Occipital lobe (tissue), 3 donors: ENCODE measurements at places on chromosomes 4 and X. TPM values are rescaled to one million over a fixed set of nuclear protein-coding genes. Genes with fewer than 3 reads are reported as not detected.

Gene FAM156B
- total RNA-seq = 10.6 TPM

Gene UCHL1
- 839 TPM for total RNA-seq

Gene GUCY1A1
- 136 TPM for total RNA-seq

Gene ARMCX5
- 42.6 TPM for total RNA-seq

- DNase-seq = no peak
Observed at GRCh38 chrX:41445171-41445570, 2.0 kb upstream of the NYX start.

DNA sequence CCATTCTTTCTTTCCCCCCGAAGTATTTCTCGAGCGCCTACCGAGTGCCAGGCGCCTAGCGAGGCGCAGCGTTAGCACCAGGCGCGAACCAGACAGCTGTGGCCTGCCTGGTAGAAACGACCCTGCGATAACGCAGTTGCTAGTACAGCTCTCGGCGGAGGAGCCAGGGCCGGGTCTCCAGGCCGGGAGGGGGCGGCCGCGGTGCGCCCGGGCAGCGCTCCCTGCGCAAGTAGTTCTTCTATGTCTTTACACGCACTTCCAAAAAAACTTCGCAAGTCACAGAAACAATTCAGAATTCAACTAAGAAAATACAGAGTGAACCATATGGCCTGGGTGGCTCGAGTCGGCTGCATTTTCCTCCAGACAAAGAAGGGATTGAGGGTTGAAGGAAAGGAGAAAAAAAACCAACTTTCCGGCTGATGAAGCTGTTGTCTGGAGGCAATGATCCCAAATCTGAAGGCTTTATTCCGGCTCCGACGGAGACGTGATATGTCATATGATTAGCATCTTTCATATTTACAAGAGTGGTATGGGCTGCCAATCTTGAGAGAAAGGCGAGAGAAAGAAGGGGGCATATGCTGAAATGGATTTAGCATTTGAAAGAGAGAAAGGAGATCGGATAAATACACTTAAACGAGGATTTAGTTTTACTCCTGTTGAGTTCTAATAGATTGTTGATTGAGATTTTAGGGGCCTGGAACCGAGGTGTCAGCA is 7.2 kb upstream of the NEUROG2 start:
- no peak for DNase-seq

- peak; percentile 59 for DNase-seq
Observed at GRCh38 chr4:169922632-169923276, 103.4 kb downstream of the MFAP3L start.

- no peak for DNase-seq
Observed at GRCh38 chr4:108535757-108536156, 84.6 kb upstream of the RPL34 start.

- DNase-seq = no peak
Observed at GRCh38 chr4:91058345-91058744, 931.2 kb downstream of the CCSER1 start.

DNA sequence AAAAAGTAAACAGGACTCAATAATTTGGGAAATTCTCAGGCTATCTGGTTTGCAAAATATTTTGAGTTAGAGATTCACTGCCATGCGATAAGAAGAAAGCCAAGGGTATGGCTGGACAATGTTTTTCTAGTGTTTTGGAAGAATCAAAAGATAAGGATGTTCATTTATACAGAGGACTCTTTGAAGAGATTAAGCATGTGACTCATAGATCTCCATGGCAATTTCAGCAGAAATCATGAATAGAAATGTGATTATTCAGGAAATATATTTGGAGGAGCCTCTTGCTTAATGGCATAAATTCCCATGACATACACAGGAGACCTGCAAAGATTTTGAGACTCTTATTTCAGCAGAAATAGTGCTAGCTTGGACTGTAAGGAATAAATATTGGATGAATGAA is 16.7 kb upstream of the FRAS1 start:
- DNase-seq = no peak

DNA sequence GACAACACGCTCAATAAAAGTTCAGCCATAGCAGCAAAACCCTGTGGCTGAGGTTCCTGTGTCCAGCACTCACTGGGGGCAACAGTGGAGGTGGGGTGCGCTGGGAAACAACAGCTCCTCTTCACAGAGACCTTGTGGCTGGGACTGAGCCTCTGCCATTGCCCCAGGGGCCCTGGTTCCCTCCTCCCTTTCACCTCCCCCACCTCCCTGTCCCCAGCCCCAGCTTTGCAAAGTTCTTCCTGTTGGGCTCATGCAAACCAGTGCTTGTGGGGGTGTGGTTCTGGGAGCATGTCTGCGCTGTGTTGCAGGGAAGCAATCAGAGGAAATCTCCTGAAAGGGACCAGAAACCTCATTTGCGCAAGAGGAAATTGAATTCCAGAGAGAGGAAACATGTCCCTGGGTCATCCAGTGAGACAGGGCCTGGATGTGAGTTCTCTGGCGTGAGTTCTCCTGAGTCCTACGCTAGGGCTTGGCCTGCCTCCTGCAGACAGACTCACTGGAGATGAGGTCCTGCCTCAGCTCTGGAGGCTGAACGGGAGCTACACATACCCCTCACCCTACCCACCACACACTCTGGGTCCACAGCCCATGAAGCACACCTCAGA is 7.4 kb downstream of the FATE1 start:
- DNase-seq = no peak

DNA sequence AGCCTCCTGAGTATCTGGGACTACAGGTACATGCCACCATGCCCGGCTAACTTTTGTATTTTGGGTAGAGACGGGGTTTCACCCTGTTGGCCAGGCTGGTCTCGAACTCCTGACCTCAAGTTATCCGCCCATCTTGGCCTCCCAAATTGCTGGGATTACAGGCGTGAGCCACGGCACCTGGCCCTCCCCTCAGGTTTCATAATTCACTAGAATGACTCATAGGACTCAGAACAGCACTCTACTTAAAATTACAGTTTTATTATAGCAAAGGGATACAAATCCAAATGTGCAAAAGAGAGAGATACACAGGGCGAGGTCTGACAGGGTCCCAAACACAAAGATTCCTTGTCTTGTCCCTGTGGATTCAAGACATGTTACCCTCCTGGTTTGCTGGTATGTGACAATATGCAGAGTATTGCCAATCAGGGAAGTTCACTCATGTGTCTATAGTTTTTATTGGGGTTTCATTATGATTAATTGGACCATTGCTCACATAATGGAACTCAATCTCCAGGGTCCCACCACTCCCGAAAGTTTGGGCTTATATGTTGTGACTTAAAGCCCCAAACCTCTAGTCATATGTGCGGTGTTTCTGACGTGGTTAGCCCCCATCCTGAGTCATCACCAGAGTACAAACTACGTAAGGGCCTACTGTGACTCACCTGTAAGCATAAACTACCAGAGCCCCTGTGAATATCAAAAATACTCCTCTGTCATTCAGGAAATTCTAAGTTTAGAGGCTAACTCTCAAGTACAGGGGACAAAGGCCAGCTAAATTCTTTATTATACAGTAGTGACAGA is 5.2 kb downstream of the YIPF6 start:
- DNase-seq = no peak

DNA sequence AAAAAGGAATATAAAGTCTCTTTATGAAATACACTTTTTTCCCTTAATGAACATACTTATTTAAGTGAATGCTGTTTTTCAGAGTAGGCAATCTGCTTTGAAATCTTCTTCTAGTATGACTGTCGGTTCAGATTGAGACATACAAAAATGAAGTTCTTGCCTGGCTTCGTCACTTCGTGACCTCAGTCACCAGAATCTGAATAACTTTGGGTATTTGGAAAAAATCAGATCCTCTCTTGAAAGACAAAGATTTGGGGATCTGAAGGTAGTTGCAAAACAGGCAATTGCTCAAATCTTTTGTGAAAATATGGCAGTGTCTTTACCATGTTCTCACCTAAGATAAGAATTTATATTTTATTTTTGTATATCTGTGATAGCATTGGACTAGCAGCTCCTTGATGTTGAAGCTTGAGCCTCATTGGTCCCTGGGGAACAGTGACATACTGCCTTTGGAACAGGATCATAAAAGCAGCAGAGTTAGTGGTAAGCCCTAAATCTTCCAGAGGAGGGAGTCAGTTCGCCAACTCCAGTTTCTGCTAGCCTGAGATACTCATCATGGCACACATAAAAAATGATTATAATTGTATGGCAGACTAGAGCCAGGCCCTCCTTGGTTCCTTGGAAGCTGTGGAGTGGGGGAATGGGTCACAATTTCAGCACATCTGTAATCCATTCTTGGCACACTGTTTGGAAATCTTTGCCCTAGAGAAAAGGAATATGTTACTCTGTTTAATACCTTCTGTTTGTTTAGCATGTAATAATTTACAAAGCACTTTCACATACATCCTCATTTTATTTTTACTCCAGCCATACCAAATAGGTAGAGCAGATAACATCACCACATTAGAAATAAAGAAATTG is 5.0 kb downstream of the ARFIP1 start:
- DNase-seq = no peak

GRCh38 chr4:121370729-121371325 is 10.0 kb downstream of the QRFPR start:
- DNase-seq = no peak

DNA sequence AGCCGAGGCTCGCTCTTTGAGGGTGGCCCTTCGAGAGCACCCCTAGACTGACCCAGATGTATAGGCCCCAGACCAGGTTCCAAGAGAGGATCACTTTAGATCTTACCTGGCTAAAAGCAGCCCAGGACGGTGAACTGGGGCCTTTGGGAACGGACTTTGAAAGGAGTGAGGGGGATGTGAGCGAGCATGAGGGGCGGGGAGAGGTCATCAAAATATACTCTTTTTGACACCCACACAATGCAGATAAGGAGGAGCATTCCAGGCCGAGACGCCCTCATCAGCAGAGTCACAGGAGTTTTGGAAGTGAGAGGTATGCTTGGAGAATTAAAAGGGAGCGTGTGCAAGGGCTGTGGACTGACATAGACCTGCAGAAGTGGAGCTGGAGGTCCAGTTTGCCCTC is 528 bp downstream of the NSDHL start:
- DNase-seq = no peak

GRCh38 chr4:176492646-176493302 is 173.0 kb downstream of the SPCS3 start:
- no peak for DNase-seq

GRCh38 chr4:90220459-90220858 is 93.3 kb downstream of the CCSER1 start:
- no peak for DNase-seq

GRCh38 chr4:52957220-52957686 is 95.1 kb downstream of the RASL11B start:
- DNase-seq = no peak

DNA sequence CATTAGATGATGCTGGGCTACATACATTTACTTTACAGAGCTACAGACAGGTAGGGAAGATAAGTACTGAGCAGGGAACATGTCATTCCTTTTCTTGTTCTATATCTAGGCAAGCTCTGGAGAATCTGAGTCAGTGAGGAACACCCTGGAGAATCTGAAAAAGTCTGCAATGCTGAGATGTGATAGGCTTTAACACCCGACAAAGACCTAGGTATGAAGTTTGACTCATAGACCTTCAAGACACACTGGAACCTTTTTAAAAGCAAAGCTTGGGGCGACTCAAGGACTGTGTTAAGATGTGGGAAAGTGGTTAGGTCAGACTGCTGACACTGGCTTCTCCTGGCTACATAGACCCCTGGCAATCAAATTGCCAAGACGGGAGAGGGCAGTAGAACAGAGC is 42.8 kb downstream of the OSTC start:
- no peak for DNase-seq

DNA sequence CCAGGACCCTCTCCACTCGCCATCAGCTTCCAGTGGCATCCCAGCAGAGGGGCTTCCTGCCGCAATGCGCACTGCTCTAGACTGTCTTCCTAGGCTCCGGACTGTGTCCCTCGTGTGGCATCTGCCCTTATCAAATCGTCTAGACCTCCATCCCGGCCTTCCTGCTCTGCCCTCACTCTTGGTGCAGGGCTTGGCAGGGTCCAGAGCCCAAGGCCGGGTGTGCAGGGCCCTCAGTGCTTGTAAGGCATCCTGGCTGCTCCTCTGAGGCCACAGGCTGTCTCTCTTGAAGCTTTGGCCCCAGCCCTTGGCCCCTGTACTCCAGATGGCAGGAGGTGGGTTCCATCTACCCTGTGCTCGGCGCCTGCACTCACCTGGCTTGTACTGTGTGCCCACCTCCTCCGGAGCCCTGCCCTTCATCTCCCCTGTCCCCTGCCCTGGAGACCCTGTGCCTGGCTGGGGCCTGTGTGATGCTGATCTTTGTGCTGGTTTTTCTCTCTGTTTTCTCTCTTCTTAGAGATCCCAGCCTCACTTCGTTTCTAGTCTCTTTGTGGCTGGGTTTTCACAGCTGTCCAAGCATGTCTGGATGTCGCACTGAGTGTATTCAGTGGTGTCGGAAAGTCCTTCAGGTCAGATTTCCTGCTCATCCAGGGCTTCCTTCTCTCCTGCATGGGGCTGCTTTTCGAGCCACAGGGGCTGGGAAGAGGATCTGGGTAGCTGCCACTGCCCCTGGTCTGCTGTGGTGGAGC is 3.7 kb upstream of the TREX2 start:
- no peak for DNase-seq

DNA sequence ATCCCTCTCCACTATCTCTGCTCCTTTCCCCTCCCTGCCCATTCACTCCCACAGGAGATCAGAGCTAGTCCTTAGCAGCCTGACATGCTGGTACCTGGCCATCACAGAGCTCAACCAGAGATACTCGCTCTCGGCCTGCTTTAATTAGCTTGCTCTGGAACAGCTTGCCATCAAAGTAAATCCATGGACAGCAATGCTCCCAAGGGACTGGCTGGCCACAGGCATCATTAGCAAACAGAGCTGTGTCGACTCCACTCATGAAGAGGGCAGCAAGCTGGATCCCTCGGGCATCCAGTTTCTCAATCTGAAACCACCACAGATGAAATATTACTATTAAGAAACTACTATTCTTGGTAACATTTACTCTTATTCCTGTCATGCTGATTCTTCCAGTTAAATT is 43.4 kb upstream of the PHF8 start:
- no peak for DNase-seq

DNA sequence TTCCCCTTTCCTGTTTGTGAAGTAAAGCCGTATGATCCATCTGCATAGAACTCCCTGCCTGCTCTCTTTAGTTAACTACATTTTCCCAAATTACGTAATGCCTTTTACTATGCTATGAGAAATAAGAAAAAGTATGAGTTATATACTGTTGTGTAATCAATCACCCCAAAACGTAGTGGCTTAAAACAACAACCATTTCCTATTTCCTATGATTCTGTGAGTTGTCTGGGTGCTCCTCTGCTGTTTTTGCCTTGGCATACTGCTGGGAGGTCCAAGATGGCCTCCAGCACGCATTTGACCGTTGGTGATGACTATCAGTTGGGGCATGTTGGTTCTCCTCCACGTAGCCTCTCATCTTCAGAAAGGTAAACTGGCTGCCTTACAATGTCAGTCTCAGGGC is 39.8 kb downstream of the BBS12 start:
- no peak for DNase-seq
